ENCODE measurements at places on chromosomes 12 and 14. TPM values are rescaled to one million over a fixed set of nuclear protein-coding genes. Genes with fewer than 3 reads are reported as not detected.

GRCh38 chr12:100951756-100952155 is 157.2 kb downstream of the ANO4 start:
- DNase-seq, result no peak

Gene GLIPR1L1
- not detected for total RNA-seq

DNA sequence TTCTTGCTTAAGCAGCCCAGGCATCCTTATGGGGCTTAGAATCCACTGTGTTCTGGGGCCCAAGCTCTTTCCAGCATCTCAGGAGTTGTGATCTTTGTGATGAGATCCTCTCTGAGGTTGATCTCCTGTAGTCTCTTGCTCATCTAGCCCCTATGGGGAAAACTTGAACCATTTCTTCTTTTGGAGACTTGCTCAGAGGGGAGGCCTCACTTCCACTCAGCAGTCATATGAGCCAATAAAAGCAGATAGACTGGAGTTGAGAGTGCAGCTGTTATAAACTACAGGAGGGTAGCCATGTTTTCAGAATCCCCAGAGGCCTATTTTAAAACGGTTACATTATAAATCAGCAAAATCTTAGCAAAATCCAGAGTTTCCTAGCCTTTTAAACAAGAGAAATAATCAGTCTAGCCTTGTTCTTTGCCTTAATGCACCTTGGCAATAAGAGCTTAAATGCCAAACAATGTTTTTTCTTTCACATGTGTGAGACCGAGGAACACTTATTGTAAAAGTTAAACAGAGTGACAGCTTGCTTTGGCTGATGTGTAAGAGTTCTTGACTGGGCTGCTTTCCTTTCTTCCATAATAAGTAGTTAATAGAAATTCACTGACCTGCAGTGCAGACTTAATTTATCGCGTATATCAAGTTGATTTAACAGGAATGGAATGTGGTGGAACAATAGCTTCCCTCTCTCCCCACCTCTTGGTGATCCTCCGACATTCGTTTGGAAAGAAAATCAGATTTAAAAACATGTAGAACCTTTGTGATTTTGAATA is 168.3 kb downstream of the NEDD1 start:
- DNase-seq, result no peak

GRCh38 chr12:57875753-57876547 is 29.4 kb upstream of the CTDSP2 start:
- DNase-seq, result no peak

Gene CARMIL3
- total RNA-seq, result 1.6 TPM

Gene DLK1
- 6.1 TPM for total RNA-seq

GRCh38 chr12:56991319-56992246 is 14.8 kb downstream of the ZBTB39 start:
- DNase-seq, result no peak

DNA sequence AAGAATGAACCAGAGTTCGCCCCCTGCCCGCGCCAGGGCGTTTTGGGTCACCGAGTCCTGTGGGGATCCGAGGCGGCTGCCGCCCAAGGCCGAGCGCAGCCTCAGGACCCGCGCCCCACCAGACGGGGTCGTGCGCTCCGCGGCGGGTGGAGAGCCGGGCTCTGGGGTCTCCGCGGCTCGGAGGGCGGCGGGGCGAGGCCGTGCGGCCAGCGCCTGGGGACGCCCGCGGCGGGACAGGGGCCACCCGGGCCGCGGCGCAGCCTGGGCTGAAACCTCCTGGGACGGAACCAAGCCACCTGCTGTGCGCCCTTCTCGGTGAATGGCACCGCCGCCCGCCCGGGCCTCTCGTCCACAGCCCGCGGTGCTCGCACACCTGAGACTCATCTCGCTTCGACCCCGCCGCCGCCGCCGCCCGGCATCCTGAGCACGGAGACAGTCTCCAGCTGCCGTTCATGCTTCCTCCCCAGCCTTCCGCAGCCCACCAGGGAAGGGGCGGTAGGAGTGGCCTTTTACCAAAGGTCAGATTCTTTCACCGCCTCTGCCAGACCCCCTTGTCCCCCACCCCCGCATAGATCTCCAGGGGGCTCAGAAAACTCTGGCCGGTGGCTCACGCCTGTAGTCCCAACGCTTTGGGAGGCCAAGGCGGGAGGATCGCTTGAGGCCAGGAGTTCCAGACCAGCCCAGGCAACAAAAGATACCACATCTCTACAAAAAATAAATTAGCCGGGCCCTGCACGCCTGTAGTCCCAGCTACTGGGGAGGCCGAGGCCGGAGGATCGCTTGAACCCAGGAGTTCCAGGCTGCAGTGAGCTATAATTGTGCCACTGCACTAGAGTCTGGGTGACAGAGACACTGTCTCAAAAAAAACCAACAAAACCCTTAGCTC is 901 bp downstream of the B3GNT4 start:
- DNase-seq, result peak; percentile 19

GRCh38 chr12:42923583-42923982 is 334.0 kb upstream of the PRICKLE1 start:
- DNase-seq, result no peak

- peak; percentile 60 for DNase-seq
These were observed 95.7 kb downstream of the PDE3A start for GRCh38 chr12:20463913-20464524.

GRCh38 chr12:120286768-120287490 is 4.8 kb downstream of the RNU4-2 start:
- DNase-seq, result no peak

Gene SPX
- total RNA-seq, result 4.2 TPM

GRCh38 chr14:36580856-36581831 is 1.3 kb downstream of the NKX2-8 start:
- DNase-seq, result no peak

GRCh38 chr14:103521438-103521950 is 1.1 kb downstream of the CKB start:
- no peak for DNase-seq

Gene ARHGAP9
- 0.18 TPM for total RNA-seq

- DNase-seq, result peak; percentile 26
These were observed 36.3 kb upstream of the WDR89 start for GRCh38 chr14:63677891-63678379.

DNA sequence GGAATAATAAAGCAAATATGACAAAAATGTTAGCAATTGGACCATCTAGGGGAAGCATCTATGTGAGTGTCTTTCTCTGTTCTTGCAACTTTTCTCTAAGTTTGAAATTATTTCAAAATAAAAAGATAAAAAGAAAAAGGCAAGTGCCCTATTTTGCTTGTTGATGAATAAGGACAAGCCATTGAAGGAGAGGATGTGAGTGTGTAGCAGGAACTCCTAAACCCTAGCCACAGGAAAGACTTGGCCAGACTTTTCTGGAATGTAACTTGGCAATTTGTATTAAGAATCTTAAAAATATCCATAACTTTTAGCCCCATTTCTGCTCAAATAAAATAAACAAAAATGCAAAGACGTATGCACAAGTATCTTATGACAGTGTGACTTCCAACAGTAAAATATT is 279.4 kb downstream of the CACNA1C start:
- DNase-seq, result no peak

DNA sequence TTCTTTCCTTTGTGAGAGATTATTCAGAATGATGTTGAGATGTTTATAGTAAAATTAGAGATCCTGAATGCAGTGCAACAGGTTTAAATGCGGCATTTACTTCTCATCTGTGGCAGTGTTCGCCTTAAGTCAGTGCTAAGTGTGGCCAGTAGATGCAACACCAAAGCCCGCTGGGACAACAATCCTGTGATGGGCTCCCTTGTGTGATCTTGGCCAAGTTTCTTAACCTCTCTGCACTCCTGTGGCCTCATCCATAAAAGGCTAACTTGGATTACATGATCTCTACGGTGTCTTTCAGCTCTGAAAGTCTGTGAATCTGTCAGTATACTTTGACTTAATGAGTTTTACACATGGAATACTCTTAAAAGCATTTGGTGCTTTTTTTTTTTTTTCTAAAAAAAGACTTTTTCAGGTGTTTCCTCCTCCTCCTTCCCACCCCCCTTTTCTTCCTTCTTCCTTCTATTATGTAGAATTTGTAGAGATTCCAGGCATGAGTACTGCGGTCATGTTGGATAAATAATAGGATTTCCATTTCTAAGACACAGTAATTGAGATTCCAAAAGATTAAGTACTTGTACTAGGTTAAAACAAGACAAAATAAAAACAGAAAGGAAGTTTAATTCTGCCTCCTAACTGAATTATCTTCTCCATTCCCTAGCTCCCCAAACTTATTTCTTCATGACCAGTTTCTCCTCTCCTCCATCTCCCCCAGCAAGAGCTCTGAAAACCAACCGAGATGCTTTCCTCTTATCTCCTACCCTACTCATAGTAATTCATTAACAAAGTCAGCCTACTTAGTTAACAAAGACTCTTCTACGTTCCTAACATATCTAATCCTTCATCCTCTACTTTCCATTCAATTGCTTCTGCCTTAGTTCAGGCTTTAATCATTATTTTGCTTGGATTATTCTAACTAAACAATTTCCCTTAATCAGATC is 42.2 kb upstream of the NAV3 start:
- no peak for DNase-seq

Gene BRAP
- total RNA-seq, result 15.8 TPM

DNA sequence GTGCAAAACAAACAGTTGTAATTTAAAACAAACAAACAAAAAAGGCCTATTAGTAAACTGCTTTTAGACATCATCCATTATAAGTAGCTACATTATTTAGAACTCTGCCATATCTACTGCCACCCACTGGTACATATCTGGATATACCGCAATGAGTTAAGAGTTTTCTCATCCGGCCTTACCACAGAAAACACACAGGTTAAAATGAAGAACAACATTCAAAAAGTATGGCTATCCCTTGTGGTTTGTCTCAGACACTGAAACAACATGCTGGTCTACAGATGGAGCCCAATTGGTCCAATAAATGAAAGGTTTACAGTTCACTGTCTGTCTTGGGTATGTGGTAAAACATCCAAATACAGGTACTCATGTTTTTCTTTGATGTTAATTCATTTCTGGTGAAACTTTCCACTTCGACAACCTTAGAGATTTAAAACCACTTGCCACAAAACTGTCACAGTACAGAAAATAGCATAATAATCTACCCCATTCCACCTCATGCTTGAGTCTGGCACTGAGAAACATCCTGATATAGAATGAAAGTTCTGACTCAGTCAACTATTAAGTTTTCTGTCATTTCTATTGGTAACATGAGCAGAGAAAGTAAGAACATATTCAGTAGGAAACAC is 354.3 kb downstream of the CEP128 start:
- peak; percentile 70 for DNase-seq

Gene REC8
- not detected for total RNA-seq

DNA sequence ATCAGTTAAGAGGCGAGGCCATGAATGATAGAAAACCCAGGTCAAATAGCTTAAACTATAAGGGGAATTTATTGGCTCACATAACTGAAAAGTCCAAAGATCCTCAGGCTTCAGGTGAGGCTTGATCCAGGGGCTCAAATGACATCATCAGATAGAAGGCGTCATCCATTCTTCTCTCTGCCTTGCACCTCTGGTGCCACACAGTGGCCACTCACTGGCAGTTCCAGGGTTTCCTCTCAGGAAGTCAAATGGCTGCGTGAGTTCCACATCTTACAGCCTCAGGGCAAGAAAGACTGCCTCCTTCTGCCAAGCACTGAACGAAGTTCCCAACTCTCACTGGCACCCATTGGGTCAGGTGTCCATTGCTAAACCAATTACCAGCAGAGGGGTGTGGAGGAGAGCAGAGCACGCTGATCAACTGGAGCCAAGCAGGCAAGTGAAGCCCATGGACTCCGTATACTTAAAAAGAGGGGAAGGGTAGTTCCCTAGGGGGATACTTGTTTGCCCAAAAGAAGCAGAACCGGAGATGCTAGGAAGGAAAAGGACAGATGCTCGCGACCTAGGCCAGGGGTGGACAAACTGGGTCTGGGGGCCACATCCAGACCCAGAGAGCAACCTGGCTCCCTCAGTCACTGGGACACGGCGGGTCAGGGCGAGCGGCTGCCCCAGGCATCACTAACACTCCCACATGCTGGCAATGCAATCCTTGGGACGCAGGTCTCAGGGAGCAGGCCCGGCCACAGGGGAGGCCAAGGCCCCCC is 69.3 kb downstream of the SERPINA3 start:
- peak; percentile 4 for DNase-seq

Gene RIMBP2
- 65.0 TPM for total RNA-seq

- DNase-seq, result no peak
These were observed 5.0 kb upstream of the MEG3 start for GRCh38 chr14:100820957-100821356.

Data from G401 (cell line).